ENCODE measurements at places on chromosomes 12 and 14.

DNA sequence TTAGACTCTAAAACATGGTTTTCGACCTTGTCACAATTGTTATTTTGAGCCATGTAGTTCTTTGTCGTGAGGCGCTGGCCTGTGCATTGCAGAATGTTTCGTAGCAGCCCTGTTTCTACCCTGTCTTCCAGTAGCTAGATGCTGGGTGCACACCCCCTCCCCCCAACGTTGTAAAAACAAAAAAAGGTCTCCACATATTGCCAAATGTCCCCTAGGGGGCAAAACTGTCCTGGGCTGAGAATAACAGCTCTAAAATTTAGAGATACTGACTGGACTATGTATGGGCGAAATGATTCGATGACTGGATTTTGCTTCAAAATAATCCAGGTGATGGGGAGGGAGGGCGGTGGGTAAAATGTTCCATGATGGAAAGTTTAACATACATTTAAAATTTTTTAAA lies 126.1 kb upstream of the FUT8 start:
- DNase-seq: no peak

- DNase-seq: no peak
These were observed 69.5 kb downstream of the STON2 start for GRCh38 chr14:81330619-81331122.

DNA sequence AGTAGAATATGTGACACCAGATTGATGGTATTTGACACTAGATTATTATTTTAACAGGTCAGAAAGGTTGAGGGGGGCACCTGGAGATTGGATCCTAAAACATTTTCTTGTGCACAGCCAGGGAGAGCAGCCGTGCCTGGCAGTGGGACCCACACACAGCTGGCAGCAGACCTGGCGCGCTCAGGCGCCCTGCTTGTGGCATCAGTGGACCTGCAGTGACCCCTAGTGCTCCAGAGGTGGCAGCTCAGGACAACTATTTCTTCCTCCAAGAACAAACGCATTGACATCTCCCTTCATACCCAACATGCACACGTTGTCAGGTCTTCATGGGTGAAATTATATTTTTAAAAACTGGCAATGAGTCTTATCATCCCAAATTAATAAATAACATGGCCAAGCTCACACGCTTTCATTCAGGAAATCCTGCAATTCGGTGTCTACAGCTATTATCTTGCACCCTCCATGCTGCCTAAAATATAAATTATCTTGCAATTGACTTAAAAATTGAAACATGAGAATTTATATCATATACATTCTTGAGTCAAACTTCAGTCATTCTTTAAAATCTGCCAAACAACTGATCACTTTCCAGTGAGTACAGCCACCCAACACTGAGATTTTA lies 7.7 kb upstream of the TMEM132D start:
- no peak for DNase-seq

DNA sequence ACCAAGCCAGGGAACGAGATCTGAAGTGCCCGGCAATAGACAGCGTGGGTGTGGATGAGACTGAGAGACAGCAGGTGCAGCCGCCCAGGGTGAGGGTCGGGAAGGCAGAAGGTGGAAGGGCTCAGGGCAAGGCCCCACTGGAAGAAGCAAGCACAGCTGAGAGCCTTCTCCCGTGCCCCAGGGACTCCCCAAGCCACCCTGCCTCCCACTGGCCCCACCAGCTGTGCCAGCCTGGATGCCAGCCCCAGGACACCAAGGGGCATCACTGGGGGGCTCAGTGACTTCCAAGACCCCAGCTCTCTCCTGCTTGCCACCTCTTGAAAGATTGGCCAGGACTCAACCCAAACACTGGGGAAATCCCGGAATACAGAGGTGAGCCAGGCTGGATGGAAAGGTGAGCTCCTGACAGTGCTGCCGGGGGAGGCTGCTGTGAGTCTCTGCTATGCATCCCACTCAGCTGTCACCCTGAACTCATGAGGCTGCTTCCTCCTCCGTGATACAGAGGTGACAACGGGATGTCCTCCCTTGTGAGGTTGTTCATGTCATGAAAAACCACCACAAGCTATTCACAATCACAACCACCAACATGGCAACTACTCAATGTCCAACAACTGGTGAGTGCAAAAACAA lies 13.8 kb downstream of the TESC start:
- no peak for DNase-seq

- no peak for DNase-seq
These were observed 46.0 kb upstream of the DYNC1H1 start for GRCh38 chr14:101918065-101918989.

- no peak for DNase-seq
These were observed 23.1 kb downstream of the BBOF1 start for GRCh38 chr14:74042296-74042695.

- DNase-seq: no peak
These were observed 23.5 kb upstream of the INF2 start for GRCh38 chr14:104665657-104666522.

- no peak for DNase-seq
These were observed 177.5 kb upstream of the TMTC1 start for GRCh38 chr12:29961231-29961630.

GRCh38 chr12:30898846-30899245 lies 27.7 kb upstream of the TSPAN11 start:
- DNase-seq: no peak

- DNase-seq: no peak
These were observed 4.5 kb downstream of the PGF start for GRCh38 chr14:74950795-74951442.

- no peak for DNase-seq
These were observed 2.6 kb downstream of the RTN1 start for GRCh38 chr14:59868021-59868420.

- no peak for DNase-seq
These were observed 684 bp upstream of the KLRF2 start for GRCh38 chr12:9880532-9881078.

GRCh38 chr14:34328178-34328577 lies 133.9 kb downstream of the SPTSSA start:
- DNase-seq: no peak

DNA sequence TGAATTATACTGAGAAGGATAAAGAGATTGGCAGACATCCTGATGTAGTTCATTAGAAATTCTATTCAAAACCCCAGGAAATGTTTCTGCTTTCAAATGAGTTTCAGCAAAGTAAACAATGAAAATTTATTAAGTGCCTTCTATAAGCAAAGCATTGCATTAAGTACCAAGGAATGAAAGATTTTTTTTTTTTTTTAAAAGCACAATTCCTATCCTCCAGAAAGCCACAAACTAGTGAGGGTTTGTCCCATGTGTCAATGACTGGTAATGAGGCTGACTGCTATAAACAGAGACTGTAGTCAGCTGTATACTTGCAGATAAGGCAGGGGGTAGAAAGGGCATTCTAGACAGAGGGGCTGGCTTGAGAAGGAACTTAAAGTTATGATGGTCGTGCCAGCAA lies 6.7 kb downstream of the ANO4 start:
- DNase-seq: no peak
